ENCODE measurements at places on chromosomes 7 and 10. TPM values are rescaled to one million over a fixed set of nuclear protein-coding genes. Genes with fewer than 3 reads are reported as not detected.

DNA sequence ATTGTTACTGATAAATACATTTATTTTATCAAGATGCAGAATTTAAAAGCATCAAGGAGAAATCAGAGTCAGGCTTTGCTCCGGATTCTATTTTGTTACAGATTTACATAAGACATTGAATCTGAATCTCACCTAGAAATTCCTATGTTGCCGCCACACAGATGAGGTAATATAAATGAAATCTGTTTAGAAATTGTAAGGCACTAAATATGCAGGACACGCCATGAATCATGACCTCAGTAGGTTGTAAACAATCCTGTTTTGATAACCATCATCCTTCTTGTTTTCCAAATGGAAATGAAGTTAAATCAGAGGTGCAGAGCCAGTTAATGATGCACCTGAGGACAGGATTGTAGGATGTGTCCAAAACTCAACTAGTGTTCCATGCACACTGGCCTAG lies 778.0 kb downstream of the MAGI2 start:
- DNase-seq = no peak

- no peak for DNase-seq
Measured at GRCh38 chr7:67422601-67423000, 426.0 kb downstream of the TYW1 start.

DNA sequence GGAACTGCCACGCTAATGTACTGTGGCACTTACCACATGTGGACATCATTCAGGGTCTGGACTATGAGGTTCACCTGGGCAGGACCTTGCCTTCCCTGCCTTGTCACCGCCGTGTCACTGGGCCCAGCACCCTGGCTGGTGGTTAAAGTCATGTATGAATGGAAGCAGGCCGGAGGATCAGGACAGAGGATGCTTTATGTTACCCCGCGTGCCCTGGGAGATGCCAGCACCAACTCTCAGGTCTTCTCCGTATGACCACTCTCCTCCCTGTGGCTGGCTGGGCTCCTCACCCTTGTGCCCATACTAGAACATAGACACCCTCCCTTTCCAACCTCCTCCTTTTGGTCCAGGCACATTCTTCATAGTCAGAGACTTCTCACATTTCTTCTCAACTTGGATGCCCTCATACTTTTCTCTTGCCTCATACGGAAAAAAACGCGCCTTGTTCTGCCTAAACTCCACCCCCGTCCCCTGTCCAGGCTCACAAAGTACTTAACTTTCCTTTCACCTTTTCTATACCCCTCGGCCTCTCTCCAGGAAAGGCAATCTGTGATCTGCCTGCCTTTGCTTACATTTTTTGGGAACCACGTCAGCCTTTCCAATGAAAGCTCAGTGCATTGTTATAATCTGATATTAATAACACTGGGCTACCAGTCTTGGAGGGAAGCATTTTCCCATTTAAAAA lies 240.0 kb downstream of the TEX36 start:
- no peak for DNase-seq

GRCh38 chr7:81790686-81791085 lies 20.8 kb upstream of the HGF start:
- DNase-seq = no peak

DNA sequence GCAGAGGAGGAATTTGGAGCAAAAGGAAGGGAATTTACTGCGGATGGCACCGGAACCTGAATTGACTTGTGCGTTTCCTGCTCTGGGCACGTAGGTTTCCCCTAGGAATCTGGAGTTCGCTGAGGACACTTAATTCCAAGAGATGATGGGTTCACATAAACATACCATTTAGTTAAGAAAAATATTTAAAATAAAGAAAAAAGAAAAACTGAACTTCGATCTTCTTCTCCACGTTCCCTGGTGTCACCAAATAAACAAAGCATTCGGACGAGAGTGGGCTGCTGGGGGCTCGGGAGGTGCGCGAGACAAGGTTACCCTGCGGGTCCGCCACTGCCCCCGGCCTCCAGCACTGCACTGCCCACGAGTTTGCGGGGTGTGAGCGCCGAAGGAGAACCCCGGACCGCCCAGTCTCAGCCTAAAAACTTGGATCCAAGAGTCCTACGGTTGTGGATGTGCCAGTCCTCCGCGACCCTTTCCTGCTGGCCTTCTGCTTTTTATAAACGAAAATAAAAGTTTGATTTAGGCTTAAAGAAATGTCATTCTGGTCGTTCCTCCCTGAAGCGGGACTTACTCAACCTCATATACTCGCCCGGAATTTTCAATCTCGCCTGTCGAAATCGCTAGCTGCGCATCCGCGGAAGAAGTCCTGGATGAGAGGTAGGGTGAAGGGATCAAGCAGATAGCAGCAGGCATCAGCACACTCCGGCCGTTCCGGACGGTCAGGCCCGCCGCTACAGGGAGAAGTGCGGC lies 30.3 kb downstream of the SKIDA1 start:
- no peak for DNase-seq

- DNase-seq = no peak
Measured at GRCh38 chr7:144629011-144629410, 206.8 kb downstream of the TPK1 start.

- DNase-seq = no peak
Measured at GRCh38 chr10:60576130-60577069, 186.7 kb upstream of the ANK3 start.

The JCAD gene
- 23.5 TPM for total RNA-seq

The TFPI2 gene
- 189 TPM for total RNA-seq

The SFTPD gene
- not detected for total RNA-seq

The UPK3B gene
- 2.5 TPM for total RNA-seq

The SUN3 gene
- total RNA-seq = not detected

The ZNF467 gene
- 1.4 TPM for total RNA-seq
